ENCODE measurements at places on chromosomes 5 and 9.

GRCh38 chr9:73148447-73148937 is 3.2 kb upstream of the ANXA1 start:
- no peak for DNase-seq

- no peak for DNase-seq
These were observed 189.7 kb downstream of the DCP2 start for GRCh38 chr5:113166261-113166660.

GRCh38 chr5:59132131-59132530 is 549.3 kb downstream of the RAB3C start:
- no peak for DNase-seq

DNA sequence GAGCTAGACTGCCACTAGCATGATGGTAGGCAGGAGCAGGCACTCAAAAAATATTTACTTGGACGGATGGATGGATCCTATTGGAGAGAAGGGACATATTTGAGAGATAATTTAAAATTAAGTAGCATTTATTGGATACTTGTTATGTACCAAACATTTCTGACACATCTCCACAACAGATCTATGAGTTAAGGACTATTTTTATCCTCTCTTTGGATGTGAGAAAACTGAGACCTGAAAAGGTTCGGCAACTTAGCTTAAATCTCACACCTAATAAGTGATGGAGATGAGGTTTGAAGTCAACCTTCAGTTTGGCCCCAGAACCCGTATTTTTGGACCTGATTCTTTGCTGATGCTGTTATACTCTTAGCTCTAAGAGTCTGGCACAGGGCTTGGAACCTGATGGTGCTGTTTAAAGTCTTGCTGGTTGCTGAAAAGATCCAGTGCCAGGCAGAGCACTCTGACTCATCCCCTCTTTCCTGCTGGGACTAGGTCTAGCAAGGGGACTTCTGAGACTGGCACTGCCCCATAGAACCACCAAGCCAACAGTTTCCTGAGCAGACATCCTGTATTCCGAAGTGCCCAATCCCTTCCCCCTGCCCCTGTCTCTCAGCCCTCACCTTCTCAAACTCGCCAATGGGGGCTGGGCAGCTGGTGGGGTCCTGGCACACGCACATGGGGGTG is 15.6 kb downstream of the SPARC start:
- DNase-seq, result no peak

DNA sequence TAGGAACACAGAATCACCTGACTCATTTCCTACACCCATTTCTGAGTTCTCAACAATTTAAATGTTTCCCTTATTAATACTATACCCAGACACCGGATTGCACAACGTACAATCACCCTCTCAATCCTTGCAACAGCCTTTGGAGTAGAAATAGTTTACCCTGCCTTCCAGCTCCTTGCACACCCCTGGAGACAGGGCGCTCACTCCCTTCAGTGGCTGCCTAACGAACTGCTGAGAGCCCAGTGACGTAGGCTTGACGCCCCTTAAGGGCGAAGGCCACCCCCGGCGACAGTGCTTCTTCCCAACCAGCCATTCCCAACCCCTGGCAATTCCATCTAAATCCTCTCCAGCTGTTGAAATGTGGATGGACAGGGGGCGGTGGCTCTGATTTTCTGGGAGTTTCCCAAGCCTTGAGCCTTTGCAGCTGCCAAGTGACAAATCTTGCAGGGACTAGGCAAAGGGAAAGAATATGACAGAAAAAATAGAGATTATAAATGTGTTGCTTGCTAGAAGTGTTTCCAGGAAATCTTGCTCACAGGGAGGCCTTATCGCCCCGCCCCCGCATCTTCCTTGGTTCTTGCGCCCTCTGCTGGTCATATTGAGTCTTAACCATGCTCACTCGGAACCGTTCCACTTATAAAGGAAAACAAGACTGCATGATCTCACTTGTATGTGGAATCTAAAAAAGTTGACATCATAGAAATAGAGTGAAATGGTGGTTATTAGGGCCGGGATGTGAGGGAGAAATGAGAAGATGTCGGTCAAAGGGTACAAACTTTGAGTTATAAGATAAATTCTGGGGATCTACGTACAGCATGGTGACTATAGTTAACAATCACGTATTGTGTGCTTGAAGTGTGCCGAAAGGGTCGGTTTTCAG is 7.6 kb upstream of the BARX1 start:
- no peak for DNase-seq

GRCh38 chr5:170630711-170631141 is 126.9 kb downstream of the KCNIP1 start:
- DNase-seq, result no peak

DNA sequence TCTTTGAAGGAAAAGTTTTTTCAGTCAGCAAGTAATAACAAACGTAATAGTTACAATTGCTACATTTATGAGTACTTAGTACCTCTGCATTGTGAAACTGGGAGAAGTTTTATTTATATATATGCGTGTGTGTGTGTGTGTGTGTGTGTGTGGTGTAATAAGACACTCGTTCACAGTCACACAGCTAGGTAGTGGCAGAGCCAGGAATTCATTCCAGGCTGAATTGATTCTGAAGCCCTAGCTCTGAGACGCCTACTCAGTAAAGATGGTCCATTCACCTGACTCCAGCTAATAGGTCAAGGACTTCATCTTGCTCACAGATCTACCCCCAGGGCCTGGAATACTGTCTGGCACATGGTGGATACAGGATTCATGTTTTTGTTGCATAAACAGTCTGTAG is 13.6 kb upstream of the CAST start:
- no peak for DNase-seq

GRCh38 chr5:1497795-1498622 is 25.8 kb downstream of the LPCAT1 start:
- DNase-seq, result no peak

DNA sequence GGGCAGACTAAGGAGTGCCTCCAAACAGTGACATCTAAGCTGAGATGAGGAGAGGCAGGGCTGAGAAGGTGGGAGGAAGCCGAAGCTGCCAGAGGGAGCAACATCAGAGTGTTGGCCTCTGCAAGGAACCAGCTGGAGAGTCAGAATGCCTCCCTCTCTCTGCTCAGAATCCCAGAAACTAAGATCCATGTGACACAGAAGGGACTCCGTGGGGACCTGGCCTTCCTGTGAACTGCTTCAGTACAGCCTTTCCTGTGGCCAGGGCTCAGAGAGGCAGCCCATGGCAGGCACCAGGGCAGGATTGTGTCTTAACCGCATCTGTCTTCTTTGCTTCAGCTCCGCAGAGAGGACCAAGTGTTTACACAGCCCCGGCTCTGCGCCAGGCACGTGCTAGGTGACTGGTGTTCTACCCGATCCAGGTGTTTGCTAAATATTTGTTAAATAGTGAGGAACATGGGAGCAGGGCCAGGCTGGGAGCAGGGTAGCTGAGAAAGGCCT is 33.5 kb downstream of the KCNMB1 start:
- no peak for DNase-seq

DNA sequence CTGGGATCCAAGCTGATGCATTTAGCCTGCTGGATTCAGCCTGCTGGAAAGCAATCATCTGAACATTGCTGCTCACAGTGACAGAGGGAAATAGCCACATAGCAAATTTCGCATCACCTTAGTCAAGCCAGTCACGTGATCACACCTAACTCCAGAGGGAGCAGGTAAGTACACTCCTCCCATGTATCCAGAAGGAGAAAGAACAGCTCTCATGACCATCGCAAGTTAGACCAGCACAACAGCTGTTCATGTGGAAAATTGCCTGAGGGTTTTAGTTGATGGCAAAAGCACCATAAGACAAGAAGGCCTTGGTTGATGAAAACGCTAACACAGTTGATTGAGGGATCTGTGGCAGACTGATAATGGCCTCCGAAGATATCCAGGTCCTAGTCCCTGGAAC is 34.2 kb upstream of the MYO10 start:
- DNase-seq, result no peak

- DNase-seq, result no peak
These were observed 115.9 kb downstream of the RGS3 start for GRCh38 chr9:113579283-113580040.

GRCh38 chr9:2132484-2133082 is 117.4 kb downstream of the SMARCA2 start:
- DNase-seq, result no peak

DNA sequence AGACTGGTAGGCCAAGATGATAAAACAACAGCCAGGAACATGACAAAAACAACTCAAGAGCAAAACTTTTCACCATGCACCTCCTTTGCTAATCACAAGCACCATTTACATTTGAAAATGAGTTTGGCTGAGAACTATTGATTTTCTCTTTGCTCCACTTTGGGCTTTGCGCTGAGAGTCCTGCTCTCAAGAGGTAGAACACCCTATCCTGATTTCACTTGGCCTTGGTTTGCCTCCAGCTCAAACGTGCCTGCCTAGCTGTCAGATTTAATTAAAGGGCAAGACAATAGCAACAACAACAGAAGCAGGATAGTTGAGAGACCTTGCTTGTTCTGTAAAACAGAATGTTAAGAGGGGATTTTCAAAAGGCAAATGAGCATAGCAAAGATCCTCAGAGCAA is 128.2 kb upstream of the ASTN2 start:
- DNase-seq, result no peak

DNA sequence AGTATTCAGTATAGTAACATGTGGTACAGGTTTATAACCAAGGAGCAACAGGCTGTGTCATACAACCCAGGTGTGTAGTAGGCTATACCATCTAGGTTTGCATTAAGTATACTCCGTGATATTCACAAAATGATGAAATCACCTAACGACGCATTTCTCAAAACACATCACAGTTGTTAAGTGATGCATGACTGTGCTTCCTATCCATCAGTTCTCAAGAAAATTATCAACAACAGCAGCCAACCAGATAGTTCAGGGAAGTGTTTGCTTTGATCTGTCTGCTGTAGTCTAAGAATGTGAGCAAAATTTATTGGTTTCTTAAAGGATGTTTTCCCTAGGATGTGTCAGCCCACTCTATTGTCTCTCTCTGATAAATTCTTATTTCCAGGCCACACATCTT is 7.4 kb downstream of the ZBTB26 start:
- DNase-seq, result no peak

GRCh38 chr5:97549496-97549895 is 366.4 kb upstream of the RIOK2 start:
- DNase-seq, result no peak

GRCh38 chr9:33878691-33879366 is 61.9 kb downstream of the UBE2R2 start:
- no peak for DNase-seq

Measured in iPS DF 6.9 (cell line).